NCI-H748 treated with DMSO at 0.1 percent for 48 hours (cell line): ENCODE measurements at places on chromosomes 13 and 19.

- DNase-seq = no peak
Observed at GRCh38 chr19:41621226-41621625, 5.6 kb downstream of the CEACAM4 start.

GRCh38 chr13:22121146-22121739 is 450.4 kb downstream of the FGF9 start:
- no peak for DNase-seq

DNA sequence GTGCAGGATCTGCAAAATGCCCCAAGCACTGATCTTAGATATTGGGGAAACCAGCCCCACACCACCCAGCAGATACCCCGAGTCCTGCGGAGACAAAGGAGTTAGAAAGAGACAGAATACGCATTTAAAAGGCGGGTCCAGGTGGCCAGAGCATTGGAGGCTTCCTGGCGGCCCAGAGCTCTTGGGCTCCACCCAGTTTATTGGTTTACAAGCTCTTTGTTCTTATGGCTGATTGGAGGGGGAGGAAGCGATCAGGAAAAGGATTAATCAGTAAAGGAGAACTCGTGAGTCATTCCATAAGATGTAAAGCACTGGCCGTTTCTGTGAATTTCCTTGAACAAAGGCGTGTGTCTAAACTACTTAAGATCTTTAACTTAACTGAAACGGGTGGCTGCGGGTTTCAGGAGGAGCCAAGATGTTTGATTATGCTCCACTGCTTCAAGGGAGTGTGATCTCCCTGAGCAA is 926 bp downstream of the ZNF587 start:
- peak; percentile 38 for DNase-seq

- no peak for DNase-seq
Observed at GRCh38 chr13:34634448-34634847, 307.6 kb upstream of the NBEA start.

DNA sequence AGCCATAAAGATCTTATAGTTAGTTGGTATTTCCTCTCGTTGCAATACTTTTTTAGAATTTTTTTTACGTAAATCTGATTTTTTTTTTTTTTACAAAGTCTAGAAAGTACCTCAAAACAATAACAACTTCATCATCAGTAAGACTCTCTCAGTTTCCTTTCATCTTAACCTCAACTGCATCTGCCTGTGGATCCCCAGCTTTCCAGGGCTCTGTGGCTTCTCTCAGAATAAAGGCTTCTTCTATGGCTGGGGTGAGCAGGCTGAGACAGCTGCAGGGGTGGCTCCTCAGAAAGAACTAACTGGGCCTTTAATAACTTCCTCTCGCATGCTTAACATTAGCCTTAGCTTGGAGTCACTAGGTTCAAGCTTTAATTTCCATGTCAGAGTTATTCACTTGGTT is 4.2 kb downstream of the ZNF506 start:
- no peak for DNase-seq

GRCh38 chr13:94706843-94707399 is 5.4 kb downstream of the SOX21 start:
- no peak for DNase-seq

GRCh38 chr19:10010247-10010691 is at the start of gene COL5A3:
Gene COL5A3 (minus strand): TSS chr19:10010504. CDS start chr19:10010385, 119 bp downstream.
- DNase-seq = no peak

DNA sequence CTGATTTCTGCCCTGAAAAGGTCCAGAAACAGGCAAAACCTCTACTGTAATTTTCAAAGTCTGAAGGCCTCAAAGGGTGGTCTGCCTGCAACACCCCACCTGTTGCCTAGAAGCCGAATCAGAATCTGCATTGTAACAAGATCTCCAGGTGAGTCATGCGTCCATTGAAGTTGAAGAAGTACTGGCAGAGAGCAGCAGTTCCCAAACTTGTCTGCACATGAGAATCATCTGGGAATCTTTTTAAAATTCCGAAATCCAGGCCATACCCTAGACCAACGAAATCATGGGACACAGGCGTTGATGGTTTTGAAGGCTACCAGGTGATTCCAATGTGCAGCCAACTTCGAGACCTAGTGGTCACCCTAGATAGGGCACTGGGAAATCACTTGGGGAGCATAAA is 16.0 kb upstream of the CLN5 start:
- DNase-seq = no peak

DNA sequence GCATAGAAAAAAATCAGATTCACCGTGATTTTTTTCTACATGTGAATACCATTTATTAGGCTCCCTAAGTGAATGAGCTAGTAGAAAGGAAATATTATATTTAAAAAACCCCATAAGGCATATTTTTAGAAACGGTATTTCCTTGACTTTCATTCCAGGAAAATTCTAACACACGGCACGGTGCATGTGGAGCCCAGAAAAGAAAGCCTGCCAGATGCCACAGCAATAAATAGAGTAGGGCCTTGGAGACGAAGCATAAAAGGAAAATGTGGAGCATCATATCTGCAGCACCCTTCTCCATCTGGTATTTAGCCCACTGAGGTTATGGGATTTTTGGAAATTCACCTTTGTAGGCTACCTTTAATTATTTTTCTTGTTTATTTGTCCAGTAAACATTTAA is 314.4 kb downstream of the ENOX1 start:
- no peak for DNase-seq

- no peak for DNase-seq
Observed at GRCh38 chr19:1747285-1748114, 5.8 kb upstream of the ONECUT3 start.

DNA sequence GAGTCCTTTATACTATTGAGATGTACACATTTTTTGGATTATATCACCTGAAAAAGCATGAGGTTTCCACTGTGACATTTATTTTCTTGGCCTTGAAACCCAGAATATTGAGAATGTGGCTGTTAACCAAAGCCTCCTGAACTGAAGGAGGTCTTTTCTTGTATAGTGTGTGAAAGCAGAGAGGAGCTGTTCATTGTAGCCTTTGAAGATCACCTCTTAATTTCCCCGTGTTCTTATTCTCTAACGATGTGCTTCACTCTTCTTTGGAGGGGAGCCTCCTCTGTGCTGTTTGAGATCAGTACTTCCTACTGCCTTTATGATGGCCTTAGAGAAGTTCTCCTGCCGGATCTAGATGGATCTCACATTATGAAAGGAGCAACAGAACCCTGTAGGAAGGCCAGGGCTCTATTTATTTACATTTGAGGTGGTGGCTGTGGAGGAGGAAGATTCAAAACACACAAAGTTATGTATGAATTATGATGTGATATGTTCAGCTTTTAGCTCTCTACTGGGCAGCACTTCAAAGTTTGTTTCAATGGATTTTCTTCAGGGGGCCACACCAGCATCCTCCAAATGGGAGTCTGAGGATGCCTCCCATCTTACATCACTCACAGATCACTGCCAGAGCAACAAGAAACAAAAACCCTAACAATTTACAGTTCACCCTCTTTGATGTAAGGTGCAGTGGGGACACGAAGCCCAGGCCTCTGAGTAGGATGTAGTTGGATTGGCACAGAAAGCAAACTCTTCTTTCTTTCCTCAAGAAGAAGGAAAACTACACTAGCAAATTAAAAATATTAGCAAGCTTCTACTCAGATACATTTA is 322.3 kb downstream of the DLEU7 start:
- DNase-seq = no peak

DNA sequence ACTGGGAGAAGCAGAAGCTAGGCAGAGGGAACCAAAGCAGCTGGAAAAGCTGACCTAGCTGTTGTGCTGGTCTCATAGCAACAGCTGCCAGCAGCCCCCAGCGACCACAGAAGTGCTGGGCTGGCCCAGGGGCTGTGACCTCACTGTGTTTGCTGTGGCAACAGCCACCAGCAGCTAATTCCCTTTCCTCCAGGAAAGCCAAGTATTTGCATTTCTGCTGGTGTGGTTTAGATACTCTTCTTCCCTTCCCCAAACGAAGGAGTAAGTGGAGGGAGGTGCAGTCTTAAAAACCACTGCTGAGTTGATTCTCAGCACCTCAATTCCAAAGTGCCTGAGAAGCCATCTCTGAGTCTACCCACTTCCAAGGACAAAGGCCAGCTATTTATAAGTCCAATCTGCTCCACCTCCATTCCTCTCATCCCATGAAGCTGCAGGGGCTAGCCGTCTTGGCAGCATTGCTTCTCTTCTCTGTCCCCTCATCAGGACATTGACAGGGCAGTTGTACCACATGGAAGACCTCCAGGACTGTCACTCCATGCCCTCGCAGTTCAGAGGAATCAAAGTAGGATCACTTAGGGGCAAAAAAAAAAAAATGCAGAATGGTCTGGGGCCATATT is 11.5 kb upstream of the CCDC97 start:
- DNase-seq = no peak

- no peak for DNase-seq
Observed at GRCh38 chr19:29841559-29842367, 30.0 kb downstream of the CCNE1 start.

DNA sequence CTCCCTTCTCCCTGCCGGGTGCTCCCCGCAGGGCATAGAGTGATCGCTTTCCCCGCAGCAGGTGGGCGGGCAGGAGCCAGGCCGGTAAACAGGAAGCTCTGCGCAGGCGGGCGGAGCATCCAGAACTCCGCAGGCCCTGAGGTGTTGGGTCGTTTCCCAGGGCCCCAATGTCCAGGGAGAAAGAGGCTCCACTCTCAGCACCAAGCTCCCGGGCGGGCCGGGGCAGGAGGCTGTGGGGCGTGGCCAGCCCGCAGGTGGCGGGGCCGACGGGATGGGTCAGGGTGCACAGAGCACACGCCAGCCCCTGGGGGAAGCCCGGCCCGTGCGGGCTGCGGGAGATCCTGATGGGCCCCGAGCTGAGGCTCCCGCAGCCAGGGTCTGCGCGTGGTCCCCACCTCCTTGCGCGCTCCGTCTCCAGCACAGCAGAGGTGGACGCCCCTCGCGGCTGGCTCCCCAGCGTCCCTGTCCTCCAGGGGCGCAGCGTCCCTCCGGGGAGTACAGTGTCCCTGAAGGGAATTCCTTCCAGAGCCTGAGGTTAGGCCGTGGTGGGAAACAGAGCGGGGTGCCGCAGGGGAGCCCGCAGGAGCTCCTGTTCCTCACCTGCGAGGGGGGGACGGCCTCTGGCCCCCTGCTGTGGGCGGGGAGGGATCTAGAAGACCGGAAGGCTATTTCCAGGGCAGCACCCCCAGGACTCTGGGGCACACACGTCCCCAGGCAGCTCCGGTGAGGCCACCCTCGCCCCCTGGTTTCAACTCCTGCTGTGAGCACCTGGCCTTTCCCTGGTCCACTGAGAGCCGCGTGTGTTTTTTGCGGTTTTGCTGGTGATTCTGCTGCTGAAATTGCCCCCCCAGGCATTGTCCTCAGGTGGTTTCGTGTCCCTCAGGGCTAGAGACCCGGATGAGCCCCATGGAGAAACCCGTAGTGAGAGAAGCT is 12.2 kb downstream of the PIP5K1C start:
- DNase-seq = no peak

DNA sequence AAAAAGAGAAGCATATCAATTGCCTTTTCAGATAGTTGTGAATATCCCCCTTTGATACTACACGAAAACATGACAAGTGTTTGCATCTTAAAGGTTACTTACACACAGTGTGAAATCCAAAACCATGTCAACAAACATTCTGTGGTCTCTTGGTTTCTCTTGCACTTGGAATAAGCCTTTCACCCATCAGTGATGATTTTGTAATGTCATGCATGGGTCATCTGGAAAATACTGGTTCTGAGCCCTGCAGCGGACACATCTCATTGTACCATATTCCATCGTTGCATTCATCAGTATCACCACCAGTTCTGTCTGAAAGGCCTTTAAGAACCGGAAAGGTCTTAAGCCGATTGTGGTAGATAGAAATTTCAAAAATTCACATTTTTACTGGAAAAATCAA is 65.4 kb upstream of the SOX1 start:
- no peak for DNase-seq

DNA sequence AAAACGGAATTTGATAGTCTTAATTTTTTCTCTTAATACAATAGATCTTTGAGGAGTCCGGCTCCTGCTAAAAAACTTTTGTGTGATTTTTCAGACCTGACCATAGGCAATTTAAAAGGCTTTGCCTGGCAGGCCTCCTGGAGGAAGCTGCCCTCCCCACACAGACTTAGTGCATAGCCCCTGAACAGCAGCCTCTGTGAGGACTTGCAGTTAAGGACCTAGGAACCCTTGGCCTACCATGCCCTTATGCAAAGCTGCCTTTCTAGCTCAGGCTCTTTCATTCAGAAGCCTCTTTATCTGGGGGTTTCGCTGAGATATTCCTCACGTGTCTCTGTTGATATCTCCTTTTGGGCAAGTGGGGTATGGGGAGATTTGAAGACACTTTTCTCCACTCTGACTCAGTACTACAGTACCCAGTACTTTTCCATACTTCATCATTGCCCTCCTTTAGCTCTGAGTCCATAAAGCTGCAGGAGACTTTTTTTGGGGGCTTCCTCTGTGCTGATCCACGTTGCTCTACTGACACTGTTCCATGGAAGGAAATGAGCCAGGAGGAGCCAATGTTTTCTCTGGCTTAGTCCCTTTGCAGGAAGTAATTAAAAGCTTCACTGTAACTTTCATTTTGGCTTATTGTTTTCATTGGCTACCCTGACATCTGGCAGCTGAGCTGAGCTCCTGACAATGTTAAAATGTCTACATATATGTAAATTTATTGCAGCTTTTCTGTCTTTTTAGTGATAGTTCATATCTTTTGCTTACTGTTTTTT is 283.1 kb downstream of the TDRD3 start:
- DNase-seq = no peak

DNA sequence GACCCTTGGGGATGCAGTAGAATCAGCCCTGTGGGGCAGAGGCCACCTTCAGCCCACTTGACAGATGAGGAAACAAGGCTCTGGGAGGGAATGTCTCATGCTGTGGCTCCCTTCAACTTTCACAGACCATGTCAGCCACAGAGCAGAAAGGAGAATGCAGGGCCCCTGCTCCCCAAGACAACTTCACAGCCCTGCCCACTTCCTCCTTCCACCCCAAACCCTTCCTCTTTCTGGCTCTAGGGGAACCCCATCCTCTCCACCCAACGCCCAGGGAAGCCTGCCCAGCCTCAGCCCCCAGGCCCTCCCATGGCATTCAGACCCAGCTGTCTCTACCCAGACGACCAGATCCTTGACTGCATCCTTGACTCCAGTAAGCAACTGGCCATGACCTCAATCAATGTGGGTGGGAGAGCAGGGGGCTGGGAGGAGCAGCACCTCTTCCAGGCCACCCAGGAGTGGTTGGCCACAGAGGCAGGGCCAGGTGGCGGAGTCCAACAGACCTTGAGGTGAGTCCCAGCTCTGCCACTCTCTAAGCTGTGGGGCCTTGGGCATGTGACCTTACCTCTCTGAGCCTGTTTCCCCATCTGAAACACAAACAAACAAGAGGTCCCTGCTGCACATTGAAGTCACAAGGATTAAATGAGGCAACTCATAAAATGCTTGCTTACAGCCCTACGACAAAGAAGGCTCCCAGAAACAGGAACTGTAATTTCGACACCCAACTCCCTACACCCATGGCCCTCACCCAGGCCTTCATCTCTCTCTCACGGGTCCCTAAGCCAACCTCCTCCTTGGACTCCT is 15.8 kb downstream of the DEDD2 start:
- DNase-seq = no peak

- DNase-seq = peak; percentile 26
Observed at GRCh38 chr19:41376241-41376997, at the start of gene TMEM91. Gene TMEM91 (plus strand): TSS chr19:41376533. CDS start chr19:41378310, 1,777 bp downstream.

DNA sequence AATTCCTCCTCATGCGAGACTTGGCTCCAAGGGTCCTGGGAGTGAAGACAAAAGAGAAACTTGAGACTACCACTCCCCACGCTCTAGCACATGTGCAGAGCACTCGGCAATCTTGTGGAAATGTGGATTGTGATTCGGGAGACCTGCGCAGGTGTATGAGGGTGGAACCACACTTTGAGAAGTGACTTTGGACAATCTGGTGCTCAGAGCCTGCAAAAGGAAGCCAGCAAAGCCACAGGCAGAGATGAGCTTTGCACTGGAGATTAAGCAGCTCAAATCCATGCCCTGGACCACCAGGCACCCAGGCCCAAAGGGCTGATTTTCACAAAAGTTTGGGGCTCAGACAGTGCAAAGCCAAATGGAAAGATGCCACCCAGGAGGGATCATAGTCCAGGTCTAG is 162.5 kb upstream of the TSHZ3 start:
- DNase-seq = no peak
